CD4-positive, alpha-beta T cell treated with Interleukin-17A for 4 hours (primary cell): ENCODE measurements at places on chromosomes 1 and 21.
A peak's percentile ranks its signal among the peaks of the same experiment; 100 is the strongest.

GRCh38 chr1:74937176-74937575 is 197.0 kb upstream of the LHX8 start:
- DNase-seq: no peak

DNA sequence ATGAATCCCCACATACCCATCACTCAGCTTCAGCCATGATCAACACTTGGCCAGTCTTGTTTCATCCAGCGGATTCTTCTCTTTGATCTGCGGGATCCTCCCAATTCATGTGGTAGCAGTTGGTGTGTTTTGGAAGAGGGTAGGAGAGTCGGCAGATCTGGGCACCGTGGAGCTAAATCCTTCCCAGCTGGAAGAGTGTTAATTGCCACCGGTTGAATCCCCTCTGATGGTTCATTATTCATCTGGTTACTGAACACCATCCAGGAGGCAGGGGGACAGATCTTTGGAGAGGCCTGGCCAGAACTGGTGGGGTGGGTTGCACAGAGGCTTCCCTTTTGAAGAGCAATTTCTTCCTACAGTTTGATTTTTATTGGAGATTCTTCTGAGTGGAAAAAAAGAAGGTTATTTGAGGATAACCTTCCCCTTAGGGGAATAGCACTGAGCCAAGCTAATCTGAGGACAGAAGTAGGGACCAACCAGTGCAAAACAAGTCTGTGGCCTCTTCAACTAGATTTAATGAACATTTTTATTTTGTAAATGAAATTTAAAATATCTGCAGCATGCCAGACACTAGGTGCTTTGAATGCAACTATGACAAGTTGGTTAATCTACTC is 8.1 kb downstream of the NFASC start:
- no peak for DNase-seq

DNA sequence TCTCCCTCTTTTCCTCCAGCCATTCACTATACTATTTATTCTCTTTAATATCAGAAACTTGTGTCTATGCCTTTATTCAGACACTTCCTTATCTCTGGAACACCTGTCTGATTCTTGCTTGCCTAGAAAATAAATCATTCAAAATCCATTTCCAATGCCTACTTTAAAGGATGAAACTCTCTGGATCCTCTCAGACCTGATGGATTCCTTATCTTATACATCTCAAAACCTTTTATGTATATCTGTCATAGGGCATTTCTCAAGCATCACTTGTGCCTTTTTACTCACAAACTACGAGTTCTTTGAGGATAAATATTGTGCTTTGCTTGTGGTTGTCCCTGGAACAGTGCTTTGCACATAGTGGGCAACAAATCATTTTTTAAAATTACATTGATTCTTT is 3.8 kb upstream of the ATP6V1G3 start:
- no peak for DNase-seq

DNA sequence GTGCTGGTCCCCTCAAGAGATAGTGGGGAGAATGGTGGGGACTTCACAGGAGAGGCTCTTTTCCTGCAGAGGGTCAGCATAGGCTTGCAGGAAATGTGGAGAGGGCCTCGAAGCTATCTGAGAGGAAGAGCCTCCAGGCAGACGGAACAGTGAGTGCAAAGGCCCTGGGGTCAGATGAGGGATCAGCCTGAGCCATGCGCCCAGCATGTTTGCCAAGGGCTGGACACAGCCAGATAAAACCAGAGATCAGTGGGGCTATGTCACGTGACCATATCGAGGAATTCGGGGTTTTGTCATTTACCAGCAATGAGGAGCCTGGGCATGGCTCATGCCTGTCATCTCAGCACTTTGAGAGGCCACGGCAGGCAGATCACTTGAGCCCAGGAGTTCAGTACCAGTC is 6.5 kb upstream of the UTS2 start:
- DNase-seq: no peak

GRCh38 chr1:214418391-214418790 is 133.0 kb downstream of the PTPN14 start:
- no peak for DNase-seq

GRCh38 chr1:31215065-31215570 is 24.6 kb downstream of the NKAIN1 start:
- no peak for DNase-seq

DNA sequence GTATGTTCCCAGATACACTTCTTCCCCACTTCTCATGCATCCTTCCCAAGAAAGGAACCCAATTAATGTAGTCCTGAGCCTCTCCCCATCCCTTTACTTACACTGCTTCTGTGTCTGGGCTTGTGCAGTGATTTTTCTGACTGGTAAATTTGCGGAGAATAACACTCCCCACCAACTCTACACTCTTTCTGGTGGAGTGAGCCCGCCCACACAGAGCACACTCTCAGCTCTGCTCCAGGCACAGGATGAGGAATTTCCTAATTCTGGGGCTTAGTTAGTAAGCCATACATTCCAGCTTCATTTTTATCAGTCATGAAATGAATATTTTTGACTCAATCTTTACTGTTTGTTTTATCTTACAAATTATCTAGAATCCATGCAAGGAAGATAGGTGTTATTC is 38.6 kb downstream of the FMO4 start:
- DNase-seq: no peak

DNA sequence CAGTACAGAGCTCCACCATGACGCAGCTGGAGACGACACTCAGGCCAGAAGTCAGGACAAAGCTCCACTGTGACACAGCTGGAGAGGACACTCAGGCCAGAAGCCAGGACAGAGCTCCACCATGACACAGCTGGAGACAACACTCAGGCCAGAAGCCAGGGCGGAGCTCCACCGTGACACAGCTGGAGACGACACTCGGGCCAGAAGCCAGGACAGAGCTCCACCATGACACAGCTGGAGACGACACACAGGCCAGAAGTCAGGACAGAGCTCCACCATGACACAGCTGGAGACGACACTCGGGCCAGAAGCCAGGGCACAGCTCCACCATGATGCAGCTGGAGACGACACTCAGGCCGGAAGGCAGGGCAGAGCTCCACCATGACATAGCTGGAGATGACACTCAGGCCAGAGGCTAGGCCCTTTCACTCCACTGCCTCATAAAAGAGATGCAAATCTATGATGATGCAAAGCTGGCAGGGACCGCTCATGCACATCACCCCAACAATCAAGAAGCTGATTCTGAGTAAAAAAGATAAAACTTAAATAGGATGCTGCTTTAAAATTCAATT is 13.6 kb upstream of the OR2B11 start:
- no peak for DNase-seq

DNA sequence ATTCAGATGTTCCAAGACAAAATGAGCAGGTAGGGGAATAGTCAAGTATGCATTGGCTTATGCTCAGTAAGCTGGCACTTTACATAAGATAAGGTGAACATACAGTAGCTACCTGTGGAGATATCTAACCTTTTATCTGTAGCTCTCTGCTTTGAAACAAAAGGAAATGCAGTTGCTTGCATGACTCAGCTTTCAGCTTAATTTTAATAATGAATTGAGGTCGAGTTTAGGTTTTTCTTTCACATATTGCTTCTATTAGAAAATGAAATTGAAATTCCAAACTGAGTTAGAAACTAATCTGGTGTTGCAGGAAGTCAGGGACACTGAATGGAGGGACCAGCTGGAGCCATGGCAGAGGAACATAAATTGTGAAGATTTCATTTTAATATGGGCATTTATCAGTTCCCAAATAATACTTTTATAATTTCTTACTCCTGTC is 8.3 kb downstream of the FRRS1 start:
- DNase-seq: no peak

- no peak for DNase-seq
These were observed 71.6 kb upstream of the C1orf21 start for GRCh38 chr1:184315254-184315653.

DNA sequence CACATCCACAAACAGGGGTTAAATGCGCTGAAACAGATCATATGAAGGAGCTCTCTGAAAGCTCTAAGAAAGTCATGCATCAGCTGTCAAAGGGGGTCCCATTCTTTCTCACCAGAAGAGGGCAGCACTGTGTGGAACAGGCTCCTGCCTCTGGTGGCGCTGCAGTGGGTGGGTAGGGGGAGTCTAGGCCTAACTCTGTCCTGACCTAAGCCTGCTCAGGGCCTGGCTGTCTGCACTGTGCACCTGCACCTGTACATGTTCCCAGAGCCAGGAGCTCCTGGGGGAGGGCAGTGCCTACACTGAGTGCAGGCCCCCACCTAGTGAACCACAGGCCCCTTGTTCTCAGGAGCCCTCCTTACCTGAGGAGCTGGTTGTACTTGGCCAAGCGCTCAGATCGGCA is 16.0 kb downstream of the ENO1 start:
- DNase-seq: peak; percentile 65

- DNase-seq: no peak
These were observed 16.5 kb downstream of the PTCH2 start for GRCh38 chr1:44826375-44827196.

- DNase-seq: no peak
These were observed 6.7 kb downstream of the GADD45A start for GRCh38 chr1:67691712-67692111.

DNA sequence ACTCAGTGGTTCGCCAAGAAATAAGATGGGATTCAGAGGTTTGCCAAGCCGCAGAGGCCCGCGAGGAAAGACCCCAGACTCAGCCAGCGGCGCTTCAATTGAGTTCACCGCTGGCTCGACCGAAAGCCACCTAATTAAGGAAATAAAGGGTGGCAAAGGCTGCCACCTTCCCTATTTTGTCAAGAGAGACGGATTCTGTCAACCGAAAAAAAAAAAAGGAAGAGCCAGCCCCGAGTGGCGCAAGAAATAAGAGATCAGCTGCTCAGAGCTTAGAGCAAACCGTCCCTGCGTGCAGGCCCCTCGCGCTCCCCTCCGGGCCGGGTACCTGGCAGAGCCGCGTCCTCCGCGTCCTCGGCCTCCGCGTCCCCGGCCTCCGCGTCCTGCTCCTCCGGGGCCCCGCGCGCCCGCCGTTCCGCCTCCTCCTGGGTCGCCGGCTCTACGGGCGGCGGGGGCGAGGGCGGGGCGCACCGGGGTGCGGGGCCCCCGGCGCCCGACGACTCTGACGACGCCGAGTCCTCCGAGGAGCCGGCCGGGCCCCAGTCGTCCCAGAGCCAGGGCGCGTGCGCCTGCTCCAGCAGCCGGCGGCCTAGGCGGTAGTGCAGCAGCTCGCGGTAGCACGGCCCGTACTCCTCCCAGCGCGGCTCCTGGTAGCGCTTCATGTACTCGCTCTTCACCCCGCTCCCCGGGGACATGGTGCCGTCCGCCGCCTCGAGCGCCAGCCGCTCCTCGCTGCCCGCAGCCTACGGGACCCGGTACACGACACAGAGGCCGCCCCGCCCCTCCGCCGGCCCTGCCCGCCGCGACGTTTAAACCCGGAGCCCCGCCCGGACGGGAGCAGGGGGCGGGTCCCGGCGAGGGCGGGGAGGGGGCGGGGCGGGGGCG is 832 bp downstream of the CCSAP start:
- DNase-seq: peak; percentile 90

DNA sequence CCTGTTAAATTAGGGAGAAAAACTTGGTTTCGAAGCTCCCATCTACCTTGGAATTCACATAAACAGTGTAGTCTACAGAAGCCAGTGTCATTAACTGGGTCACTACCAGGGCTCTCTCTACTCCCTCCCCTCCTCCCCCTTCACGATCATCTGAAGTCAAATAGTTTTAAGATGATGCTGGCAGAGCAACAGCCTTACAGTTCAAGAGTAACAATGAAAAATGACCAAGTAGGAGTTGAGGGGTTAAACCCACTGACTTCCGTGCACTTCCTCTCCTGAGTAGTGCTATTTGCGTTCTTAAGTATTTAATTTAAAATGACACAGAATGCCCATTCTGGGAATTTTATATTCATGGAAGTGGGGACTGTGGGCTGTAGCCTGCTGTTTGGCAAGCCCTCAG is 236.9 kb downstream of the SIPA1L2 start:
- DNase-seq: no peak
